ENCODE measurements at places on chromosomes 11 and 22. TPM values are rescaled to one million over a fixed set of nuclear protein-coding genes. Genes with fewer than 3 reads are reported as not detected.

Gene SORL1
- 6.1 TPM for total RNA-seq

- no peak for DNase-seq
Observed at GRCh38 chr22:31128156-31128555, 5.4 kb downstream of the INPP5J start.

GRCh38 chr22:44765571-44766285, 13.4 kb downstream of the ARHGAP8 start:
- no peak for DNase-seq

Gene CTSW
- total RNA-seq, result 1.1 TPM

Gene CPT1A
- 83.3 TPM for total RNA-seq

Gene CASP4
- total RNA-seq, result 15.1 TPM

Gene C11orf58
- total RNA-seq, result 102 TPM

Gene KIRREL3
- 0.24 TPM for total RNA-seq

Measured in Right ventricle myocardium inferior (tissue), 1 donor.